ENCODE measurements at places on chromosomes 5 and 9. TPM values are rescaled to one million over a fixed set of nuclear protein-coding genes. Genes with fewer than 3 reads are reported as not detected.

PCDHA13 gene
- total RNA-seq = under 0.01 TPM

FGF1 gene
- 2.6 TPM for total RNA-seq

UNC5A gene
- not detected for total RNA-seq

DRD1 gene
- total RNA-seq = under 0.01 TPM

Measured in smooth muscle cell of trachea (primary cell).